LHCN-M2 (cell line): ENCODE measurements at places on chromosomes 12 and 14. TPM values are rescaled to one million over a fixed set of nuclear protein-coding genes. Genes with fewer than 3 reads are reported as not detected.

BDKRB1 gene
- 0.98 and 4.2 TPM in 2 replicates for total RNA-seq

AJUBA gene
- 67.1 and 78.4 TPM in 2 replicates for total RNA-seq

SOAT2 gene
- total RNA-seq, result not detected in 2 replicates

FGF6 gene
- total RNA-seq, result not detected in 2 replicates

CLEC4A gene
- 0.77 TPM in 1 of 2 replicates, not detected in the other for total RNA-seq

LRRC43 gene
- not detected in 2 replicates for total RNA-seq

P2RX2 gene
- not detected in 2 replicates for total RNA-seq

OAS2 gene
- total RNA-seq, result 2.9 and 9.9 TPM in 2 replicates

MYH6 gene
- not detected in 2 replicates for total RNA-seq

THTPA gene
- 17.4 and 25.6 TPM in 2 replicates for total RNA-seq

PYGL gene
- total RNA-seq, result 95.4 and 101 TPM in 2 replicates

ABCC9 gene
- 0.23 and 0.26 TPM in 2 replicates for total RNA-seq

LTBP2 gene
- 151 and 211 TPM in 2 replicates for total RNA-seq

PPTC7 gene
- total RNA-seq, result 4.8 and 9.2 TPM in 2 replicates

GLT1D1 gene
- total RNA-seq, result not detected in 2 replicates

PNP gene
- total RNA-seq, result 54.0 and 54.8 TPM in 2 replicates

SPTB gene
- total RNA-seq, result not detected in 2 replicates

KANSL2 gene
- total RNA-seq, result 36.9 and 44.9 TPM in 2 replicates

DAO gene
- total RNA-seq, result not detected in 2 replicates

FOXN4 gene
- total RNA-seq, result not detected in 2 replicates

TTC6 gene
- not detected in 2 replicates for total RNA-seq

TMEM253 gene
- 0.13 TPM in 1 of 2 replicates, not detected in the other for total RNA-seq

GLIPR1L2 gene
- 0.32 and 0.92 TPM in 2 replicates for total RNA-seq

CMA1 gene
- not detected in 2 replicates for total RNA-seq

KCNK10 gene
- total RNA-seq, result not detected in 2 replicates

CLMN gene
- 3.1 and 3.6 TPM in 2 replicates for total RNA-seq

RASAL1 gene
- total RNA-seq, result not detected in 2 replicates

IGF1 gene
- total RNA-seq, result not detected in 2 replicates

LBHD2 gene
- not detected in 2 replicates for total RNA-seq

OR11H12 gene
- not detected in 2 replicates for total RNA-seq

ARHGAP9 gene
- total RNA-seq, result 0.23 TPM in 1 of 2 replicates, not detected in the other

RDH12 gene
- total RNA-seq, result not detected in 2 replicates

E2F7 gene
- 18.0 and 20.6 TPM in 2 replicates for total RNA-seq

KIF26A gene
- under 0.01 TPM in 1 of 2 replicates, not detected in the other for total RNA-seq

RNASE1 gene
- not detected in 2 replicates for total RNA-seq

YBX3 gene
- 137 and 159 TPM in 2 replicates for total RNA-seq

CLEC2A gene
- total RNA-seq, result not detected in 2 replicates

CRADD gene
- 12.6 and 16.9 TPM in 2 replicates for total RNA-seq

INSM2 gene
- 0.06 TPM in 1 of 2 replicates, not detected in the other for total RNA-seq

KITLG gene
- 6.2 and 10.4 TPM in 2 replicates for total RNA-seq

CAPZA3 gene
- not detected in 2 replicates for total RNA-seq

ATP5F1B gene
- total RNA-seq, result 644 and 670 TPM in 2 replicates

SIX1 gene
- 156 and 183 TPM in 2 replicates for total RNA-seq

BEST3 gene
- 1.0 and 2.4 TPM in 2 replicates for total RNA-seq

LRRC9 gene
- not detected in 2 replicates for total RNA-seq

DEPDC4 gene
- total RNA-seq, result 2.0 and 2.9 TPM in 2 replicates

MAX gene
- 44.8 and 45.9 TPM in 2 replicates for total RNA-seq
